ENCODE measurements at places on chromosomes 2 and 18.

DNA sequence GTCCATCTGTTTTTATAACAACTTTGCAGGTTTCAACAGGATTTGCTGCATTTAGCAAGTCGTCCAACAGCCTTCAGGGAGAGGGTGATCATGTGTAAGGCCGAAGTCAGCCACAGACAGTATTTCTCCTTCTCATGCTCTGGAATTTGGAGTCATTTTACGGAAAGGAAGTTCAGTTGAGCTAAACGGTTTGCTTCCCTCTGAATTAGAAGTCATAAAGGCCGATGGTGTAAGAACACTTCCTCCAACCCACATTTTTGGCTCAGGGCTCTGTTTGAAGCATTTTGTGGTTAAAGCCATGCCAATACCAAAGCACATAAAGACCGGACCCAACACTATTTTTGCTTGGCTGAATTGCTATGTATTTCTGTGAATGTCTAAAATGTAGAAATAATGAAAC is 129.5 kb downstream of the TMEM182 start:
- no peak for DNase-seq

- DNase-seq = peak; percentile 34
These were observed 176.3 kb downstream of the ZFP36L2 start for GRCh38 chr2:43049836-43050801.

DNA sequence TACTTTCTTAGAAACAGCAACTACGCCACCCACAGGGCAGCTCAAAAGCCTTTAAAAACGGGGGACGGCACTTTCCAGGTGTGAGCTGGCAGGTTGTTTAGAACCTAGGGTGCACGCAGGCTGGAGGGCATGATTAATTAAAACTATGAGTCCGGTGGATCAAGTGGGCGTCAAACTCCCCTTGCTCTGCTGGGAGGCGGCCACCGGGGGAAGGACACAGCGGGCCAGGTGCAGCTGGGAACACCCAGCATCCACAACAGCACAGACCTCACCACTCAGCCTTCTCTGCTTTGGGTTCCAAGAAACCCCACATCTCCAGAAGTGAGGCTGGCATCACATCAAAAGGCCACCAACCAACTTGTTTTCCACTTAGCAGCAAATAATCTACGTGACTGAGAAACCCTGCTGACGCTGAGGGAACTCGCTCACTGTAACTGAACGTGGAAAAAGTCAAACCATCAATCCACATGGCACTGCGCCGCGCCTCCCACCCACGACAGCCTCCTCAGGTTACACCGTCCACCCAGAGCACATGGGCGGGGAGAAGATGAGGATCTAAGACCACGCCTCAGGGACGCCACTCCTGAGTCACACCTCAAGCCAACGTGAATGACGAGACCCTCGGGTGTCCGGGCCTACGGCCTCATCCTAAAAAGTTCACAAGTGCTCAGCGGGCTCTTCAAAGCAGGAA is 118.2 kb downstream of the ZNF516 start:
- peak; percentile 36 for DNase-seq

DNA sequence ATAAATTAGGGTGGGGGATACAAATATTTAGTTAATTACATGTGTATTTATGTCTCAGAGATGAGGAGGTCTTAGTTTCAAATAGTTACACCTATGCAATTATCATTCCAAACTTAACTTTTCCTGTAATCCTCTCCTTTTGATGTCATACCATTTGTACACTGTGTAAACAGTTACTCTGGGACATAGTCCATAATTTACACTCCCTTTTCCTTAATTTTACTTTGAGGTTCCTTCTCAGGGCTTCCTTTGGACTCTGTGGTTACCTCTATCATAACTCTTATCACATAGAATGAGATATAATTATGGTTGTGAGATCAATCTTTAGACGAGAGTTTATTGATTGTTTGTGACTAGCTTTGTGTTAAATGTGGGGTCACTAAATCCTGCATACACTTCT is 84.4 kb downstream of the DPP10 start:
- no peak for DNase-seq

GRCh38 chr2:119266091-119266589 is 42.5 kb downstream of the STEAP3 start:
- no peak for DNase-seq

- DNase-seq = no peak
These were observed 94.1 kb upstream of the ACAA2 start for GRCh38 chr18:49907346-49907929.

GRCh38 chr2:1992280-1992679 is 248.0 kb upstream of the PXDN start:
- no peak for DNase-seq

- DNase-seq = no peak
These were observed 35.2 kb downstream of the CPO start for GRCh38 chr2:206974551-206974950.

- no peak for DNase-seq
These were observed 114.2 kb downstream of the RTP5 start for GRCh38 chr2:241983571-241984270.

DNA sequence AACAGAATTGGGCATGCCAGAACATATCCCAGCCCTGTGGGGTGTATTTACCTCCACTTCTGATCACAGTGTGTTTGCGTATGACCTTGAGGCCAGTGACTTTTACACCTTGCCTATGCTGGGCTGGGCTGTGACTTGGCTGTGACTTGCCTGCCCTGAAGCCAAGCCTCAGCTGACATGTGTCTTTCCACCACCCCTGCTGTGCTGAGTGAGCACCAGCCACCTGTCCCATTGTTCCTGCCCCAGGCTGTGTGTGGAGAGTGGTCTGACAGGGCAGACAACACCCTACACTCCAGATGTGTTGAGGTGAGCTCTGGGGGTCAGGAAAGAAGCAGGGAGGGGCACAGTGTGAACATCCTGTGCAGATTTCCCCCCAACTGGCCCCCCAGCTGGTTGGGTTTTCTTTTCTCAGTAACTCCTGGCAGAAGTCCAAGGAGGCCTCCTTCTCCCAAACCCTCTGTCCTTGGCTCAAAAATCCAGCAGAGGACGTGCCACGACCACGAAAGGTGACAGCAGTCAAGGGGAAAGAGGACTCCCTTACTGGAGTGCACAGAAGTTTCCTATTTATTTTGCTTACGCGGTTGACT is 5.1 kb upstream of the STEAP3 start:
- DNase-seq = no peak

- DNase-seq = no peak
These were observed 115.1 kb upstream of the ZBTB14 start for GRCh38 chr18:5410582-5410981.

DNA sequence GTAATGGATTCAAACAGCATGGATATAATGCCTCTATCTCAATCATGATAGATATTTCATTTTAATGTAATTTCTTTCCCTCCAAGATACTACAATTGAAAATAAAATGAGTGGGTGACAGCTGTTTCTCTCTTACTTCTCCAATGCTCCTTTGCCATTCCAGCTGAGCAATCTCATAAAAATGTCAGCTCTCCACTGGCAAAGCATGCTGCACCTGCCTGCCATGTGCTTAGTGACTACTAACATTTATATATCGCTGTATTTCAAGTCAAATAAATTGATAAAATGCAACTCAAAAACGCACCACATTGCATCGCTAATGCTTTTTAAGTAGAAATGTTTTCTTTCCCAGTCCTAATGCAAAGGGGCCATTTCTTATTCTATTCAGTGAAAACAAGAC is 1093.9 kb downstream of the CBLN2 start:
- DNase-seq = no peak

DNA sequence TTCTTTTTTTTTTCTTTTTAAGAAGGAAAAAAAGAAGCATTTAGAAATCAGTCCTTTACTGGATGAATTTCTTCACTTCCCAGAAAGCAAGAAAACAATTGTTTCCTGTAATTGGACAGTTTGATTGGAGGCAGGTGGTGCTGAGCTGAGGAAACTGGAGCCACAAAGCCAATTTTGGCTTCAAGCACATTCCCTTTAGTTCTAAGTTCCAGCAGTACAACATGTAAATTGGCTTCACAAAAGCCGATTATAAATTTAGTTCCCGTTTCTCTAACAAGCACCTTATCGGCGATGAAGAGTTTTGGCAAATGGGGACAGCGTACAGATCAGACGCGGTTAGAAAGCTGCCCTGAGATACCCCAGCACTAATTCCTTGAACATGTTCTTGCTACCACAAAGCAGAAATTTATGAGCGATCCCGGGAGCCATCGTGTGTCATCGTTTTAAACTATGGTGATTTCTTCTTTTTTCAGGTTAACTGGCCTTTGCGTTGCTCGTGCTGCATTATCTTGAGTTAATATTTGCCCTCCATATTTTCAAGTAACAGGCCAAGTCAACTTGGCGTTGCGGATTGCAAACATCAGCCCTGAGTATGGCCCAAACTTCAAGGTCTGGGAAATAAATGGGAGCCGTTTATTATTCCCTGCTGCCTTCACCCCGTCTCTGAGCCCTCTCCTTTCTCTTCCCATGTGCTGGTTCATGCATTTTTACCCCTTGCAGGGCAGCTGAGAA is 190.4 kb upstream of the ID2 start:
- DNase-seq = no peak

DNA sequence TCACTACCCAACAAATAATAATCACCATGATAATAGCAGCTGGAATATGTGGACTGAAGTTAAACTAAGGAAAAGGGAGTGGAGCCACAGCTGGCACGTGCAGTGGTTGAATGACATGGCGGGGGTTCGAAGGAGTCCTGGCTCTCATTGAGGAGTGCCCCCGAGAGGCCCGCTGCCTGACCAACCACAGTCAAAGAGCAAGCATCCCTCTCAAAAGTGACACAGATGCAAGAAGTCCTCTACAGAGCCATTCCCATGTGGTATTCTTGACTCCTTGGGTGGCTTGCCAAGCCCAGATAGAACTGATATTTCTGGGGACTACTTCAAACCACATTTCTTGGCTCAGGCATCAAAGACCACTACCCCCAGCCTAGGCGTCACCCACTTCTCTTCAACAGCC is 405.1 kb downstream of the TNS1 start:
- no peak for DNase-seq

- no peak for DNase-seq
These were observed 85.9 kb downstream of the ZNF236 start for GRCh38 chr18:76908277-76908676.

Data from activated CD4-positive, alpha-beta T cell treated with anti-CD3 and anti-CD28 coated beads, Interleukin-2, Interleukin-6, amounts not matched to agents 100 ng/mL and 50 ng/mL, durations not matched to agents 16 hours and 8 hours (primary cell).